ENCODE measurements at places on chromosomes 16 and 17.
A peak's percentile ranks its signal among the peaks of the same experiment; 100 is the strongest.

DNA sequence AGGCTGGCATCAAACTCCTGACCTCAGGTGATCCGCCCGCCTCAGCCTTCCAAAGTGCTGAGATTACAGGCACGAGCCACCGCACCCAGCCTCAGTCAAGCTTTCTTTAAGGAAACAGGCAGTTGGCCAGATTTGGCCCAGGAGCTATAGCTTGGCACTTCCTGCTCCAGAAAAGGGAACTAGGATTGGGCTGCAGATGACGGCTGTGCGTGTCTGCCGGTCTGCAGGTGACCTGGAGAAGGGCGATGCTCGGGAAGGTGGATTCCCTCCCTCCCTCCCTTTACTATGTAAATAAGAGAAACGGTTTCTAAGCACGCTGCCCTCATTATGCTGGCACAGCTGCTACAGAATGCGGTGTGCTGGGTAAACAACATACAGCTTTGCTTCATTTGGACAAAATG is 215.9 kb downstream of the RPTOR start:
- DNase-seq, result peak; percentile 29

DNA sequence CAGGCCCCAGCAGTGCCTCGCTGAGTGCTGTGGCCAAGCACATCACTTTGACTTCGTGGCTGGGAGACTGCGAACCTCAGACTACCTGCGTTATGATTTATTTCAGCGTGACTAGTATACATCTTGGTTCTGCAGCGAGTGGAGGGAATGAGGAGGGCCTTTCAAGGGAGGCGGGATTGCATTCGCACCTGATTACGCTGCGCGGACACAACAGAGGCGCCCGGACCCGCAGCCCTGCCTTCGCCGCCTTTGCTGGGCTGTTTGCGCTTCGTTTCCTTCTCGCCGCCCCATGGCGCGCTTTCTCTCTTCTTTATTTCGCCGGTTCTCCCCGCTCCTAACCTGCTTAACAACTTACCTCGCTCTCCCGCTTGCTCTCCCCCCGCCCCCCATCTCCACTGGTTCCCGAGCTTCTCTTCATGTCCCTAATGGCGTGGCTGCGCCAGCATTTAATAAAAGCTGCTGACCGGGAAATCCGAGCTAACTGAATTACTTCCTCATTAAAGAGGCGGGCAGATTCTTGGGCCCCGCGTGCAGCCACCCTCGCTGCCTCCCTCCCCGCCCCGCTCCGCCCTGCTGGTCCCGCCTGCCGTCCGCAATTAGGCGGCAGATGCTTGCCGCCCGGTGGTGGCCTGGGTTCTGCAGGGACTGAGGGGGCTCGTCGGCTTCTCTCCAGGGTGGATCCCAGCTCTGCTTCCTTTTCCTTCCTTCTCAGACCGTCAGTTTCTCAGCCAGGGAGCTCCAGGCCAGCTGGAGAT is 257.6 kb upstream of the SDK2 start:
- no peak for DNase-seq

DNA sequence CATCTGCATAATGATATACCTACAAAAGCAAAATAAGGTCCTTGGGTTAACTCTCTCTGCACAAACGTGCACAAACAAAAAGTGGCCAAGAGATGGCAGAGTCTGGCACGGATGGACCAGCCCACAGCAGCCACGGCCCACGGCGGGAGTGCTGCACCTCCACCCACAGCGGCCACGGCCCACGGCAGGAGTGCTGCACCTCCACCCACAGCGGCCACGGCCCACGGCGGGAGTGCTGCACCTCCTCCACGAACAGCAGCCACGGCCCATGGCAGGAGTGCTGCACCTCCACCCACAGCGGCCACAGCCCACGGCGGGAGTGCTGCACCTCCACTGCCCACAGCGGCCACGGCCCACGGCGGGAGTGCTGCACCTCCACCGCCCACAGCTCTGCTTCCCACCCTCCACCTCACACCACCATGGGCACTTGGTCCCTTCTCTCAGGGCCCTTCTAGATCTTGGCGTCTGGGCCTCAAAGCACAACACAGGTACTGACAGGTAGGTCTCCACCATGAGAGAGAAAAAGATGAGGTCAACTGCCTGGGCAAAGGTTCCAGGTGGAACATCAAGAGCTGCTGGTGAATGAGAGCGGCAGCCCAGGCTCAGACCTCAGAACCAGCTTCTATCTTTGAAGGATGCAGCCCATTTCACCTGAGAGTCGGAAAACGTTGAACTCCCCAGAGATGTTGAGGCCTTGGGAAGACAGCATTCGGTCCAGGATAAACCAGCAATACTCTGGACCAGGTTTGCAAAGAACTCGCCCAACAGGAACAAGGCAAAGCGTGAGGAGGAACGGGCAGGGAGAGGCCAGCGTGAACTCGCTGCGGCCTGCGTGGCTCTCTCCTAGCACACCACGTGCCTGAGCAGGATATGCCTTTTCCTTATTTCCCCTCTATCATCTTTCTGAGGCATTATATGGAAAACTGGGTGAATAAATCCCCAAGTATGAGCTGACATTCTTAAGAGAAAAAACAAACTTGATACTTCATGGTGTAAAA is 124.5 kb downstream of the ZNF778 start:
- DNase-seq, result no peak

GRCh38 chr17:42287305-42287976 is 857 bp upstream of the STAT5A start:
- DNase-seq, result no peak

- no peak for DNase-seq
Measured at GRCh38 chr16:12348733-12349704, 372.5 kb downstream of the SNX29 start.

DNA sequence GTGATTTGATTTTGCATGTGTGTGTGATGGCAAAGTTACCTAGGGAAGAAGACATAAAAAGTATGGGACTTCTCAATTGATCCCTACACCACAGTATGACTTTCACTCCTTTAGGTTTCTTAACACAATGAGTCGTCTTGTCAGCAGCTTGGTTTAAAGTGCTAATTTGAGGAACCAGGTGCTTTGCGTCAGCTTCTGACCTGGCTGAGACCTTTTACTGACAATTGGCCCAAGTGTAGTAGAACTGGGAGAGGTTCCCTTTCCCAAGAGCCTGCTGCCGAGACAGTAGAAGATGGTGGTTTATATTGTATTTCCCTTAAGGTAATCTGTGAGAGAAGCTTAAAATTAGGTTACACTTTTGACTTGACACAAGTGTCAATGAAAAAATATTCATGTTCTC is 54.9 kb downstream of the LDHD start:
- no peak for DNase-seq

DNA sequence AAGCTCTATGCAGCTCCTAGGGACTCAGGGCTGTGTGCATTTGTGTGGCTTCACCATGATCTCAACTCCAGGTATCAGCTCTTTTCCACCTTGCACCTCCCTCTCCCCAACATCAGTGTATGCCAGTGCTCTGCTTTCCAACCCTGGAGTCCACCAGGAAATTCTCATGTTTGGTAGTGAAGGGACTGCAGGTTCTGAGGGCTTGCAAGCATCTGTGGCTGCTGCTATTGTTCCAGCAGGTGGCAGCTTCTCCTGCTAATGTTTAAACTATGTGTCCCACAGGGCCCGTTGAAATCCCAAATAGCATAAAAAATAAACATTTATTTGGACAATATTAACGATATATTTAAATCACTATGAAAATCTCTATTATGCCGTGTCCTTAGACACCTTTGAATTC is 82.0 kb downstream of the RGS9 start:
- no peak for DNase-seq

GRCh38 chr17:77886387-77886728 is 72.1 kb upstream of the TNRC6C start:
- no peak for DNase-seq

GRCh38 chr16:50831751-50832150 is 89.9 kb downstream of the CYLD start:
- DNase-seq, result no peak

- DNase-seq, result peak; percentile 99
Measured at GRCh38 chr17:59837308-59838051, 55.3 kb downstream of the TUBD1 start.

DNA sequence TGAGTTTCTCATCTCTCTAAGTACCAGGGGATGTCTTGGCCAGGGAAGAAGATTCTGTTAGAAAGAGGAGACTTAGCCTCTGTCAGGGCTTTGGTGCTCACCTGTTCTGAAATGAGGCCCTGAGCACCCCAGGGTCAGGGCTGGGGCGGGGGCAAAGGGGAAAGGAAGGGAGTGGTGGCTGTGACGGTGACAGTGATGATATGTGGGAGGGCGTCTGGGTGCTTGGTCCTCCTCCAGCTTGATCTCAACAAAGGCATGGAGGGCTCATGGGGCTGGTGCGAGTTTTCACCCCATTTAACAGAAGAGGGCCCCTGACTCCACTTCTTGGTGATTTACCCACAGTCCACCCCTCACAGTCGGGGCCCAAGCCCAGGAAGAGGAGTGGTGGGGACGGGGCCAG is 15.1 kb downstream of the SOX8 start:
- no peak for DNase-seq

DNA sequence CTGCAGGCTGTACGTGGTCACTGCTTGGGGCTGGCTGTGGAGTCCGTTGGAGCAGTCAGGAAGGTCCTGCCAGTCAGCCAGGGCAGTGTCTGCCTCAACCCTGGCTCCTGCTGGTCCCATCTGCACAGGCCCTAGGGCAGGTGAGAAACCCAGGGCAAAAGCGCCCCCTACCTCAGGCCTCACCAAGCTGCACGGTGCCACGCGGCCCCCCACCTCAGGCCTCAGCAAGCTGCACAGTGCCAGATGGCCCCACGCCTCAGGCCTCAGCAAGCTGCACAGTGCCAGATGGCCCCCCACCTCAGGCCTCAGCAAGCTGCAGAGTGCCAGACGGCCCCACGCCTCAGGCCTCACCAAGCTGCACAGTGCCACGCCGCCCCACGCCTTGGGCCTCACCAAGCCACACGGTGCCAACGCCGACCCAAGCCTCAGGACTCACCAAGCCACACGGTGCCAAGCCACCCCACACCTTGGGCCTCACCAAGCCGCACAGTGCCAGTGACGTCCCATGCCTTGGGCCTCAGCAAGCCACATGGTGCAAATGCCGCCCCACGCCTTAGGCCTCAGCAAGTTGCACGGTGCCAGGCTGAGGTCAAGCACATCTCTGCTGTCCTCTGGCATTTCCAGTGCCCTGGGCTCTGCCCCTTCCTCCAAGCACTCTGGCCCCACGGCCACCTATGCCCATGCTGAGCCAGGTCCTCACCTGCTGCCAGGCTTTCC is 5.5 kb downstream of the TMEM204 start:
- no peak for DNase-seq

DNA sequence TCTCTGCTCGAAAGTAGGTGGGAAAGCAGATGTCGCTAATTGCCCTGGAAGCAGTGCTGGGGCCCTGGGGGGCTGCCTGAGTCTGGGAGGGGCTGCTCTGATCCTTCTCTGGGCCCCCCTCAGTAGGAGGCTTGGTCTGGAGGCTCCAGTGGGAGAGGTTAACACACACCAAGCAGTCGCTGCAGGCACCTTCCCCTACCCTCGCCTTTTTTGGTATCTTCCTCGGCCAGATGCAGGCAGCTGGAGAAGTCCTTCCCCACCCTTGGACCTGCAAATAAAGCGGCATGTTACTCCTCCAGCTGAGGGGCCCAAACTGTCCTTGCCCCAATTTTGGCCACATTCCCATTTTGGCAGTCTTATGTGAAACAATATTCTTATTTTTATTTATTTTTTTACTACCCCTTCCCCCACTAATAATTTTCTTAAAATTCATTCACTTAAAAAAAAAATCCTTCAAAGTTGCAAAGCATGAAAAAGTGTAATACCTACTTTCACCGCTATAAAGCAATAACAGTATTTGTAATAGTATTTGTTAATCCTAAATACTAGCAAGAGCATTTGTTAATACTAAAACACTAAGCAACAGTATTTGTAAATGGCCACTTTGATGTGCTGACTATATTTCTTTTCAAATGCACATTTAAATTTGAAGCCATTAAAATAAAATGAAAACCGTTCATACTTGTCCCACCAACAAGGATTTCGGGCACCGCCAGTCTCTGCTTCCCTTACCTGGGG is 15.0 kb downstream of the C16orf46 start:
- no peak for DNase-seq

- DNase-seq, result no peak
Measured at GRCh38 chr16:82783933-82784572, 157.3 kb downstream of the CDH13 start.

GRCh38 chr16:49755716-49756505 is 100.0 kb downstream of the ZNF423 start:
- no peak for DNase-seq

- no peak for DNase-seq
Measured at GRCh38 chr17:14222611-14223010, 14.1 kb downstream of the CDRT15 start.
